Stimulated activated CD8-positive, alpha-beta memory T cell treated with anti-CD3 and anti-CD28 coated beads, Interleukin-4, amount 100 ng/mL, for 48 hours (primary cell): ENCODE measurements at places on chromosomes 6 and 20.
A peak's percentile ranks its signal among the peaks of the same experiment; 100 is the strongest.

GRCh38 chr6:13445005-13445743 is 42.2 kb downstream of the GFOD1 start:
- no peak for DNase-seq

DNA sequence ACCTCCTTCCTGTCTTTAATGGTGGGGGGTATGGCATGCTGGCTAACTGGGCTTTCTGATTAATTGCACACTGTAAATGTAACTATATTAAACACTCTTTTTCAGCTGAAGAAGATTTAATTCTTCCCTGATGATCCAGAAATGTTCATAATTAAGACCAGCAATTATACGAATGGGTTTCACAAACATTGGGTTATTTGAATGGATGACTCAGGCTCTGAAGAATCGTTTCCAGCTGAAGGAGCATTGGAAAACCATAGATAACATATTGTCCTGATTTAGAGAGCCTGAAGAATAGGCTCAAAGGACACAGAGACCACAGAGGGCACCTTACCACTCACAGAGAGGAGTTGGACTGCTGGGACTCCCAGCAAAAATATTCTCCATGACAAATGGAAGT is 130.7 kb upstream of the SSTR4 start:
- no peak for DNase-seq

- no peak for DNase-seq
These were observed 23.1 kb upstream of the MROH8 start for GRCh38 chr20:37202267-37202943.

GRCh38 chr6:100344321-100344720 is 120.4 kb downstream of the SIM1 start:
- DNase-seq: no peak

GRCh38 chr6:111980143-111980542 is 73.8 kb upstream of the CCN6 start:
- no peak for DNase-seq

DNA sequence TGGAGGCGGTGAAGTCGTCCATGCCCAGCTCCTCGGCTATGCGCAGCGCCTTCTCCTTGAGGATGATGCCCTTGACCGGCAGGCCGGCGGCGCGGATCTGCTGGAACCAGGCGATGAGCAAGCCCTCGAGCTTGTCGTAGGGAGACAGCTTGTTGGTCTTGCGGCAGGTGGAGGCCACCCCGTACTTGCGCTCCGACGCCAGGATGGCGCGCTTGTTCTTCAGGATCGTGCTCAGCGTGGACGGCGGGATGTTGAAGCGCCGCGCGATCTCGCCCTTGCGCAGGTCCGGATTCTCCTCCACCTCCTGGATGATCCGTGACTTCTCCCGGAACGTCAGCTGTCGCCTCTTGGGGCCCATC is 435 bp downstream of the CENPB start:
- DNase-seq: peak; percentile 65

DNA sequence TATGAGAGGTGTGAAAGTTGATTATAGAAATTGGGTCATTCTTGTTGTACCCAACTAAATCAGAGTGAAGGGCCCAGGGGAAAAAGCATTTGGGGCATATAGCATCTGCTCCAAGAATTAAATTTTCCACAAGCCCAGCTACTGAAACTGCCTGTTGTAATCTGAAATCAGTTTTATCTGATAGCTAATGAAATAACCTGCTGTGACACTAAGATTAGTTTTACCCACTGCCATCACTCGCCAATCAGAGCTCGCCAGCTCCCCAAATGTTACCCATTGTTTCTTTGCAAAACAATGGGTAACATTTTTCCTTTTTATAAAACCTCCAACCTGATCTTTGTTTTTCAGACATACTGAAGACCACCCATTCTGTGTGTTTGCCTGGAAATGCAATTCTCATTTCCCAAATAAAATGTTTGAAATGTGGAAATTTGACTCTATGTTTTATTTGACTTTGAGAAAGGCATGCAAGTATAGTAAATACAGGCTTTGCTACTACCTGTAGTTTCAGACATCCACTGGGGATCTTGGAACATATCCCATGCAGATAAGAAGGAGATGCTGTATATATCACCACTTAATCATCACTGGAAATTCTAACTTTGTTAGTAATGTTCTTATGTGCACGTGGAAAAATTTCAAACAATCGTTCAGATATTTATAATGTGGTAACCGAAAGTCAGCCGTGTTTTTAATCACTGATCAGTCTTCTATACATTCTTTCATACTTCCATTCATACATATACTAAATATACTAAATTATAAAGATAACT is 6.3 kb upstream of the AHI1 start:
- DNase-seq: no peak

DNA sequence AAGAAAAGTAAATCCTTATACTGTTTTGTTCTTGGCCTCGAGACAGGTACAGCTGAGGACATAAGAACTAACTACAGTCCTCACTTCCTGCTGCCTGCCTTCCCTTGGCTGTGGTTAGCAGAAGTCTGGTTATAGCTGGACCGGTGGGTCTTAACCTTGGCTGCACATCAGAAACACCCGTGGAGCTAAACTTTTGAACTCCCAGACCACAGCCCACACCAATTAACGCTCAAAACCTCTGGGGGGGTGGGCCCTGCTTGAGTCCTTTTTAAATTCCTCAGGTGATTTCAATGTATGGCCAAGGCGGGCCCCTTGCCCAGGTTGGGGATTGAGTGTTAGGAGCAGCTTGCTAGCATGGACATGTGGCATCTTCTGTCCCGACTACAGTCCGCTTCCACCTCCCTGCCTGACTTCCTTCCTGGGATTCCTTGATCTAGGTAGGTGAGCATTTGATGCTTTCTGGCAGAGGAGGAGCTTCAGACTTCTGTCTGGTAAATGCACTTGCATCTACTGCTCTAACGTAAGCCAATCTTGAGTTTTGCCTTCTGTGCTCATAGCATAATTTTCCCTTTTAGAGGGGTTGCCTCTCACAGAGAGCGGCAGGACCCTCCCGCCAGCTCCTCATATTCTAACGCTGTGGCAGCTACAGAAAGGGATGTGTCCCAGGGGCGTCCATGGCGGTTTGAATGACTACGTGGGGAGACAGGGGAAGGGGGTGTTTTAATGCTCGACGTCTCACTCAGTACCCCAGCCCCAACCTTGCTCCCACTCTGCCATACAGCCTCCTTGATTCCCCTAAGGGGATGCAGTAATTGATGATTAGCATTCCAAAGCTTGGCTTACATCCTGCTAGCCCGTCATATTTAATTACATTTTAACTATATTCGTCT is 390.1 kb downstream of the ZFAND3 start:
- DNase-seq: no peak

DNA sequence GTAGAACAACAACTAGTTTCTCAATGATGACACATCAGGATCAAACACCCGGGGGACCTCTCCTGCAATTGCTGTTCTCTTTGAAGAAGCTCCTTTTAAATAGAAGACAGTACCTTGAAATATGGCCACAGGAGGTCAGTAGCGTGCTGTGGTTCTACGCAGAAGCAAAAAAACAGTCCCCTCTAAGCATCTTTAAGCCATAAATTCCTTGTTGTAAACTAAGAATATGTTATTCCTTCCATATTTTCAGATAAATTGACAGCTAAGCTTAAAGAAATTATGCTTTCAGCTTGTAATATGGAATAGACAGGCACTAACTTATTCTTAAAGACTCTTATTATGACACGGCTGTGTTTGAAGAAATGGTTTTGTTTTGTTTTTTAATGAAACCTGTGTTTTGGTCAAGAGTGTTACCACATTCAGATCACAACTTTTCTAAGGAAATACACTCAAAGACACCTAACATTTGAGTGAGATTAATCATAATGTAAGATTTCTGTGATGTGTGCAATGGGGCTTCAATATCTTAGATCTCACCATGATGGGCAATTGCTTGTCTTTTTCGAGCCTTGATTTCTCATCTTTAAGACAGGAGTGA is 49.7 kb upstream of the IL20RA start:
- DNase-seq: peak; percentile 66

GRCh38 chr20:14580418-14581074 is 243.1 kb upstream of the FLRT3 start:
- DNase-seq: no peak

GRCh38 chr20:17655286-17655651 is 26.8 kb downstream of the RRBP1 start:
- DNase-seq: no peak

- no peak for DNase-seq
These were observed 19.9 kb downstream of the PEDS1 start for GRCh38 chr20:50133474-50134217.

GRCh38 chr6:159908979-159909378 is 18.2 kb downstream of the MAS1 start:
- DNase-seq: no peak

- no peak for DNase-seq
These were observed 599.4 kb upstream of the CITED2 start for GRCh38 chr6:139973669-139974344.

- DNase-seq: peak; percentile 52
These were observed 18.0 kb downstream of the ADRM1 start for GRCh38 chr20:62320581-62321354.
